ENCODE measurements at places on chromosomes 12 and 14. TPM values are rescaled to one million over a fixed set of nuclear protein-coding genes. Genes with fewer than 3 reads are reported as not detected.

GRCh38 chr14:25118671-25119070 is 68.7 kb upstream of the STXBP6 start:
- no peak for DNase-seq

DNA sequence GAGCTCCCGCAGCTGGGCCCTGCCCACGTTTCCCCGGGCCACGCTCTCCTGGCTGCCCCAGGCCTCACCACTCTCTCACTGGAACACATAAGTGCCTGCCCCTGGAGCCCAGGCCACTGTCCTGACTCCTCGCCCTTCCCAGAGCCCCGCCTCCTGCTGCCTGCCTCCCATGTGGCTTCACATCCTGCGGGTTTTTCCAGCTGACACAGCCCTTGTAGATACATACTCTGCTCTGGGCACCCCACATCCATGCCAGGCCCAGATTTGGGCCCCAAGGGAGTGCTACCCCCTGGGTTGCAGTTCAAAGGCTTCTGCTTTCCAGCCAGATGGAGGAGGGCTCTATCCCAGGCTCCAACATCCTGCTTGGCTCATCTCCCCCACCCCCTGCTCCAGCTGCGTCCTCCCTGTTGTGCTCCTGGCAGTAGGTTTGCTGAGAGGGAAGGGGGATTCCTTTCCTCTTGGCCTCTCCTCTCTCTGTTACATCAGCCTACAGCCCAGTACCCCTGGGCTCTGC is 60.1 kb downstream of the TSPAN9 start:
- no peak for DNase-seq

- no peak for DNase-seq
Measured at GRCh38 chr14:99769123-99769522, 24.1 kb upstream of the EML1 start.

DNA sequence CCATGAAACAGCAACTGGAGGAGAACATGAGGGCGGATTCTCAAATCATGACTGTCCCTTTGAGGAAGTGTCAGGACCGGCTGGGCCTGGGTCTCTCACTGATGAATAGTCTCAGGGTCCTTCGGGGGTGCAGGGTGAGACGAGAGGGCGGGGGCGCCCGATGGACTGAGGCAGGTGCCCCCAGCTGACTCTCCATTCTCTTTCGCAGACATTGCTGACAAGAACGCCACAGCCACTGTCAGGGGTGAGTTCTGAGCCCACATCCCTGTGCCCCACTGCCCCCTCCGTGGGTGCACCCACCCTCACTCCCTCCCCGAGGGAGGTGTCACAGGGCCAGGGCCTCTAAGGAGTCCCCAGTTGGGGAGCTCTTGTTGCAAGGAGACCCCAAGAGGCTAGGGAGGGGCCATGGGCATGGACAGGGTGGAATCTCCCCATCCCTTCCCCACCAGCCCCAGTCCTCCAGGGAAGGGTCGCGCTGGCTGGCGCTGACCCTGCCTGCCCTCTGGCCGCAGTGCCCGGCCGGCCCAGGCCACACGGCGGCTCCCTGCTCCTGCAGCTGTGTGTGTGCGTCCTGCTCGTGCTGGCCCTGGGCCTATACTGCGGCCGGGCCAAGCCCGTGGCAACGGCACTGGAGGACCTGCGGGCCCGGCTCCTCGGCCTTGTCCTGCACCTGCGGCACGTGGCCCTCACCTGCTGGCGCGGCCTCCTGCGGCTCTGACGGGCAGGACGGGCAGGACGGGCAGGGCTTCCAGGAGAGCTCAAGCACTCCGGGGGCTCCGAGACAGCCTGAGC is 8.7 kb downstream of the C14orf180 start:
- DNase-seq: no peak

Gene KCNC2
- 0.05 TPM for total RNA-seq

- no peak for DNase-seq
Measured at GRCh38 chr12:6981152-6982052, 10.7 kb downstream of the EMG1 start.

GRCh38 chr12:96063046-96063445 is 27.7 kb upstream of the LTA4H start:
- peak; percentile 23 for DNase-seq

DNA sequence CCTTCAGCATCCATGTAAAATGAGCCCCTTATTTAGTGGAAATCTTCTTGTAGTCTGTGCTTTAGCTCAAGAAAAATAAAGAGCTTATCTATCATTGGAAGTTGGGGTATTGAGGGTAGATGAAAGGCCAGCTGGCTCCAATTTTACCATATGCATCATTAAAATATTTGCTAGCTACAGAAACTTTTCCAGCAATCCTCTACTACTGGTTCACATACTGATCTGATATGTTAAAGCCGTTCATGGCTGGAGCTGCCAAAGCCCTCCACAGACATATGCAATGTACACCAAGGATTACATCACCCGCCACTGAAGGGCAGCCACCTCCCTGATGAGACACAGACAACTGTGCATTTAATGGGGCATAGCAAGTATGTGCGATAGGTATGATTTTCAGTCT is 1205.3 kb downstream of the GALC start:
- no peak for DNase-seq

GRCh38 chr14:79680087-79680486 is 531.2 kb downstream of the DIO2 start:
- no peak for DNase-seq
